Activated CD8-positive, alpha-beta memory T cell treated with anti-CD3 and anti-CD28 coated beads for 4 hours (primary cell): ENCODE measurements at places on chromosomes 11 and 22.

DNA sequence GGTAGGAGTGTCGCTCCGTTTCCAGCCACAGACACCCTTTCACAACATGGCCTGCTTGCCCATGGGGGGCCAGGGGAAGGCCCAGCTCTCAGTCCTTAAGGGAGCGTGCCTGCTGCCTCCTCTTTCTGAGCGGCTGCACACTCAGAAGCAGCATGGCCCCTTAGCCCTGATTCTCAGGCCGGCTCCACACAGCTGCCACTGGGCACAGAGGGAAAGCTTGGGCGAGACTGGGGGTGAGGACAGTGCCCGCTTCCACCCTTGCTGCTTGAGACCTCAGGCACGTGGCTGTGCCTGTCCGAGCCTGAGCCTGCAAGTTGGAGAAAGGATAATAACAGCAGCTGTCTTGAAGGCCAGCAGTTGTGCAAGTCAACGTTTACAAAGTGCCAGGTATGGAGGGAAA is 416.3 kb downstream of the SHANK2 start:
- no peak for DNase-seq

DNA sequence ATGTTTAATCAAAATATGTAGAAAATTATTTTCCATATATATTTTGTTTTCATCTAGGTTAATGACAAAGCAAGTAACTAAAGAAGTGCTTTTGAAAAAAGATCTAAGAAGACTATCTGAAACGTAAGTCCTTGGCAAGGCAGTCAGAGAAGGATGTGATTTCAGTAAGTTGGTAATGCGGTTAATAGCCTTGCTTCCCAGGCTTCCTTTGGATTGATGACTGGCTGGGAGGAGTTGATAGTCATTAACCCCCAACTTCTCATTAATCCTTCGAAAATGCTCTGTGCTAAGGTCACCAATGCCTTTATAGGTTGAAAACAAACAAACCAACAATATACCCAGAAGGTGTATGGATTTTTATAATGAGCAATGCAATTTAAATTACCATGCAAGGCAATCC is 1326.5 kb downstream of the LRRC4C start:
- DNase-seq = no peak

GRCh38 chr22:42610186-42610585 is 4.5 kb downstream of the POLDIP3 start:
- DNase-seq = no peak

DNA sequence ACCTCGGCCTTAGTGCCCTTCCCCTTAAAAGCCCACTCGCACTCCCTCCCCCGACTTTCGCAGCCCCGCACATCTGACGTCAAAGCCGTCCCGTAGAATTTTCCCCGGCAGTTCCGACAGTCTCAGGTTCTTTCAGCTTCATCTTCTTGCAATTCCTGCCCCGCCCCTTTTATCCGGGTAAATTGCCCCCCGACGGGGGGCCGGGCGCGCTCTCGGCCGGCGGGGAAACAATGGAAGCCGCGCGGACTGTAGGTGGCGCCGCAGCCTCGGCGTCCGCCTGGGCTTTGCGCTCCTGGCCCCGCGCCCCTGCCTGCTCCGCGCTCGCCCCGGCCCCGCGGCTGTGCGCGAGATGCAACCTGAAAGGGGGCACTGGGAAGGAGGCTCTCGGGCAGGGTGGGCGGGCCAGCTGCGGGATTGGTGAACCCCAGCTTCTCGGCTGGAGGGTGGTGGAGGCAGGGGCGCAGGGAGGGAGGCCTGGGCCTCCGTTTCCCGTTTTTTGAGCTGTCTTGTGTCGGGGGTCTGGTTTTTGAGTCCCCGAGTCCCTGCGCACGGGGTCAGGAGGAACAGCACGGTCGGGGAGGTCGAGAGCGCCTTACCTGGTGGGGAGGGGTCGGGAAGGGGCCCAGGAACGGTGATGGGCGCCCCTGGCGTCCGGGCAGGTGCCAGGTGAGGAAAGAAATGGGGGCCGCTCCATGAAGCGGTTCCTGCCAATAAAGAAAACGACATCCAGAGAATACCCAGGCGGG is 859 bp upstream of the FGF19 start:
- no peak for DNase-seq

GRCh38 chr11:31804312-31805036 is 6.6 kb downstream of the PAX6 start:
- DNase-seq = no peak

GRCh38 chr11:115649461-115649860 is 145.2 kb upstream of the CADM1 start:
- no peak for DNase-seq

DNA sequence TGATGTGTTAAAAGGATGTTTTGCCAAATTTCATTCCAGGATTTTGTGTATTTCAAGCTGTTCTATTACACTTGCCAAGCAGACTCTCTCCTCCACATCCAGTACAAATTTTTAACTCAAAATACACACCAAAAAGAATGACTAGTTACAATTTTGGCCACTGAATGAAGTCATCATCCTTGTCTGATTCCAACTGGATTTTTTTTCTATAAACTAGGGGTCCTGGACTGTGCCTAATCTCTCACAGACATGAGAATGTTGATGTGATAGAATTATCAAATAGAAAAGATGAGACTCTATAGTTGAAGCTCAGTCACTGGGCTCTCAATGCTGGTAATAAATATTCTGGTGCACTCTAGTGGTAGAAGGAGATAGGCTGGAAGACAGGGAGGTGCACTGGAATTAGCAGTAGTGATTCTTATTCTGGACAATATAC is 85.8 kb downstream of the FANCF start:
- DNase-seq = no peak

GRCh38 chr11:19370100-19370861 is 129.5 kb upstream of the E2F8 start:
- no peak for DNase-seq
